Suppressor macrophage treated with lipopolysaccharide for 1 hour (primary cell): ENCODE measurements at places on chromosomes 6 and 20.

- DNase-seq: no peak
These were observed 34.1 kb upstream of the PDE10A start for GRCh38 chr6:165697171-165697570.

DNA sequence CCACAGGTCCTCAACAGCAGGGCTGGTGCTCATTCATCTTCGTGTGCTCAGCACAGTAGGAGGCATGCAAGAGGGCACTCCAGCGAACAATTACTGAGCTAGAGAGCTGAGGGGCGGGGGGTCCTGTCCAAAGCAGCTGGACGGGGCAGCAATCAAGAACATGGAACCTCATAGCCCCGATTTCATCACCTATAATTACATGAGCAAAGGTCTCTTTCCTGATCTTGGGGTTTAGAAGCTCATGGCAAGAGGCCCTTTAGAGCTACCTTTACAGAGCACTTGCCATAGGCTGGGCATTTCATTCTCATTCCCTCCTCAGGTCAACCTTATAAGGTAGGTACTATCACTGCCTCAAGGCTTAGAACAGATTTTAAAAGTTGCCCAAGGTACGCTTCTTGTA is 10.4 kb downstream of the MOCS1 start:
- no peak for DNase-seq

DNA sequence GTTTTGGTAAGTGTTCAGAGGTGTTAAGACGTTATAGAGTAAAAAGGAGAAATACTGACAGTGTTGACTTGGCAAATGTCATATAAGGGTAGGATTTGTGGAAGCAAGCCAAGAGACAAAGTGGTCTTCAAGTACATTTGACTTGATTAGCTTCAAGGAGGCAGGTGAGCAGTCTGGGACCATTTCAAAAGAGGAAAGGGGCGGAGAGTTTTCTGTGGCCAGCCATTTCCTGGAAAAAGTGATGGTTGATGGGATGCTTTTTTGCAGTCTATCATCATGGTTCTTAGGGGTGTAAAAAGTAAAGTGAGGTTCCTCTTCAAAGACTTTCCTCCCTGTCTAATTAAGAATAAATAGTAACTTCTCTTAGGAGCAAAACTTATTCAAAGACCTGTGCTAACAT is 28.7 kb downstream of the FKBP1A start:
- DNase-seq: no peak

- no peak for DNase-seq
These were observed 24.6 kb downstream of the STK4 start for GRCh38 chr20:44990957-44991356.

GRCh38 chr6:63844287-63844686 is 208.7 kb downstream of the PHF3 start:
- DNase-seq: no peak

GRCh38 chr6:14635934-14636591 is 518.5 kb downstream of the CD83 start:
- no peak for DNase-seq

DNA sequence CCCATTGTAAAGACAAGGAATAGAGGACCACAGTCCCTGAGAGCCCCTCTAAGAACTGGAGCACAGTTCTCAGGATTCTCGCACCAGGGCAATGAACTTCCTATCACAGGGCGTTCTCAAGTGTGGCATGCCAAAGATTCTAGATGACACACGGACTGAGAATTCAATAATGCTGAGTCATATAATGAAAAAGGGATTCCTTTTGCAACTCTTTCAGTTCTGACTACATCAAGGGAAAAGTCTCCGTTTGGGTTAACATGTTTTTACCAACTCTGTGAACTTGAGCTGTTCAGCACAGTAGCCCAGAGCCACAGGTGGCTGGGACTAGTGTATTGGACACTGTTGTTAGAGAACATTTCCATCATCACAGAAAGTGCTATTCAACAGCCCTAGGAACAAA is 3.4 kb downstream of the MED20 start:
- no peak for DNase-seq
